Iris pigment epithelial cell (primary cell): ENCODE measurements at places on chromosomes 6 and 20.

DNA sequence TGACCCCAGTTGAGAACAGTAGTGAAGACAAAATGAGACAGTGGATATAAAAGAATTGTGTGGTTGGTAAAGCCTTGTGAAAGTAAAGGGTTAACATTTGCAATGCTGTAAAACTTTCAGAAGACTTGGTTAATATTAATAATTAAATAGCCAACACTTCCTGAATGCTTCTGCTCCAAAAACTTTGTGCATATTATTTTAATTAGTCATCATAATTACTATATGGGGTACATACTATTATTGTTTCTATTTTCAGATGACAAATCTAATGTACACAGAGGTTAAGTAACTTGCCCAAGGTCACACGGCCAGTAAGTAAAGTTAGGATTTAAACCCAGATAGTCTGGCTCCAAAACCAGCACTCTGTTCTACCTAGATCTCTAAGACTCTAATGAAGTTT, 291.3 kb downstream of the OGFRL1 start:
- DNase-seq: no peak

DNA sequence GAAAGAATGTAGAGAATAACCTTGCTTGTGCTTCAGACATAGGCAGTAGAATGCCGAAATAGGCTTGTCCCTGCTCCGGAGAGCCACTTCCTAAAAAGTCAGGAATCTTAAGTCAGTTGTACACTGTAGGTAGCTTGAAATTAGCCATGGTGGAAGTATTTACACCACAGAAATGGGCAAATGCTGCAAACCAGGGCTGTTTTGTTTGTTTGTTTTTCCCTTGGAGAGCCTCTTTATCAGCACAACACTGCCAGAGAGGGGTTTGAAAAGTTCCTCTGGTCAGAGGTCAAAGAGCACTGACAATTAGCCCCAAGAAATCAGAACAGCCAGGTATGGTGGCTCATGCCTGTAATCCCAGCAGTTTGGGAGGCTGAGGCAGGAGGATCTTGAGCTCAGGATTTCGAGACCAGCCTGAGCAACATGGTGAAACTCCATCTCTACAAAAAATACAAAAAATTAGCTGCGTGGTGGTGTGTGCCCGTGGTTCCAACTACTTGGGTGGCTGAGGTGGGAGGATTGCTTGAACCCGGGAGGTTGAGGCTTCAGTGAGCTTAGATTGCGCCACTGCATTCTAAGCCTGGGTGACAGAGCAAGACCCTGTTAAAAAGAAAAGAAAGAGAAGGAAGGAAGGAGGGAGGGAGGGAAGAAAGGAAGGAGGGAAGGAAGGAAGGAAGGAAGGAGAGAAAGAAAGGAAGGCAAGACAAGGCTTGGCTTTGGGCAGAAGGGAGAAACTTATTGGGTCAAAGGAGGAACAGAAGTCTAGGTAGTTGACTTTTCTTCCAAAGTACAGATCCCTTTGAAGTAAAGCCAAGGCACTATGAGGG, 61.0 kb upstream of the ZMYND8 start:
- DNase-seq: no peak

GRCh38 chr6:38452816-38453660, 186.7 kb downstream of the BTBD9 start:
- no peak for DNase-seq

GRCh38 chr6:6317386-6317785, 3.1 kb downstream of the F13A1 start:
- DNase-seq: no peak

DNA sequence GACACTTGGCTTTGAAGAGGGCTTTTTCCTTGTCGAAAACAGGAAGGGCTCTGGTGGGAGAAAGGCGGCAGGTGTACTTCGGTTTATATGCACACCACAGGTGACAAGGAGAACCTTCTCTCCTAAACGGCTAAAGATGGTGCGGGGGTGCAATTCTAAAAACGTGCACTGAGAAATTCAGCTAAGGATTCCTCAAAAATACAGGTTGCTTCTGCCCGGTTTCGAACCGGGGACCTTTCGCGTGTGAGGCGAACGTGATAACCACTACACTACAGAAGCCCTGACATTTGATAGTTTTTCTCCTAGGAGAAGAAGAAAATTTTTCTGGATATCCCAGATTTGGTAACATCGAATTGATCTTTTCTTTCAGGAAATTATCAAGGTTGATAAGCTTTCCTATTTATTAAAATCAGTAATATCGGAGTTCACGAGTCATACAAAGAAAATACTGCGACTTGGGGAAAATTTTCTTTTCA, 32.0 kb downstream of the POM121L2 start:
- DNase-seq: peak; percentile 59

DNA sequence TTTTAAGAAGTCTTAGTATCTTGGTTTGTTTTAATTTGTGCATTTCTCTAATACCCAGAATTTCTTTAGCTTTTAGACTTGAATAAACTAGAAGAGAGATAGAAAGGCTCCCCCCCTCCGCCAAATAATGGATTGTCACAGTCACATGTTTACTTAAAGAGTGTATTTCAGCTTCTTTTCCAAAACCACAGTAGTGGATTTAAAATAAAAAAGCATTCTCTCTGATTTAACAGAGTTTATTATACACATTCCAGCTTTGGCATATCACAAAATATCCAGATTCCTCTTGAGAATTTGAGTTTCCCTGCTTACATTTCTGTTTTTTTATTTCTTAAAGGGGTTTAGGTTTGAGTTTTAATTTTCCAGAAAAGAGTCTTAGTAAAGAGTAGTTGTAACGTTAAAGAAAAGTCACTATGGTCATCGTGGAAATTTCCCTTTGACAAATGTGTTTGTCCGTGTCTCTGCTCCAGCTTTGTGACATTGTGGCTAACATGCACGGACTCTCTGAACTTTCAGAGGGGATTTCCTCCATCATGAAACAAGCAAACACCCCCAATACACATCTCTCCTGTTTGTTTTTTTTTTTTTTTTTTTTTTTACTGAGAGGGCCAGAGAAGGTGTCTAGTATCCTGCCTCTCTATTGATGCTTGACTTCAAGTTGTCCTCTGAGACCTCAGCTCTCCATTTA, 113.5 kb upstream of the SUPT3H start:
- no peak for DNase-seq

DNA sequence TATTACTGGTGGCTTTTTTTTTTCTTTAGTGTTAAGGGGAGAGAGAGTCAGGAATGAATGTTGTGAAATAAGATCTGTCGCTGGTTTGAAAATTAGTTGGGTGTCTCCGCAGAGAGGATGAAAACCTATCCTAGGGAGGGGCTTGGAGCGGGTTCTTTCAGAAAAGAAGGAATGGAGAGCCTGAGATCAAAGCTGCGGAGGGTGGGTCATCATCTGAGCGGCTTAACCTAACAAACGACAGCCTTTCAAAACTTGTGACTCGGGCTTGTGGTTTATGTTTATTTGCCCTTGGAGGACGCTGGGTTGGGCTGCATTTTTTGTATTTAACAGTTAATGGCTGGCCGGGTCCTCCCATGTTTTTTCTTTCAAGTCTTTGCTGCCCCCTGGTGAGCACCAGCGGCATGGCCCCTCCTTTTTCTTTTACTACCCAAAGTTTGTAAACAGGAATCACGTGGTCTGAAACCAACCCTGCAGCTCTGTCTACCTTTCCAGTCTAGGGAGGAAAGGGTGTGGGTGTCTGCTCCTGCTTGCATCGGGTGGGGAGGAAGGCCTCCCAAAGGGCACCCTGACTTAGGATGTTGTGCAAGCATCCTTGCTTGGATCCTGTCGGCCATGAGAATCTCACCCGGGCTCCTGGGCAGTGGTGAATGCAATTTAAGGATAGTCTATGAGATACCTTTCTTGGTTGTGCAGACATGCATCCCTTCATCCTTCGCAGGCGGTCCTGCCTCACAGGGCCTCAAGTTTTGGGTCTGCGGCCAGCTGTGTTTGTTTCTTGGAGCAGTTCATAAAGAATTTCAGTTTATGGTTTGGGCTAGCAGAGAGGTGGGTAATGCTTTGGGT, 2.2 kb downstream of the PIM1 start:
- DNase-seq: peak; percentile 93

- no peak for DNase-seq
Observed at GRCh38 chr6:1597121-1597744, 12.5 kb upstream of the FOXC1 start.

GRCh38 chr6:159045801-159046200, 1.0 kb upstream of the TAGAP start:
- DNase-seq: no peak

DNA sequence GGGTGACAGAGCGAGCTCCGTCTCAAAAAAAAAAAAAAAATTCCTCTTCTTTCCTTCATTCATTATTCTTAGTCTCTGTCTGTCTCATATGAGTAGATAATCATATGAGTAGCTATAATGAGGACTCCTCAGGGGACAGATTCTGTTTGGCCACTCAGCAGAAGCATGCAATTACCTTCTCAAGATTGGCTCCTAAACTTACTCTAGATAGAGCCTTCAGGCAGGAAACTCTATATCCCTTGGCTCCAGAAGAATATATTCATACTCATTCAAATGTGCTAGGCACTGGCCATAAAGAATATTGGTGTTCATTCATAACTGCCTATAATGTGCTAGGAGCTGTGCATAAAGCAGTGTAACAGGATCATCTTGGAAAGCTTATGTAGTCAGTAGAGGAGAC, 2.2 kb upstream of the ACAT2 start:
- no peak for DNase-seq

DNA sequence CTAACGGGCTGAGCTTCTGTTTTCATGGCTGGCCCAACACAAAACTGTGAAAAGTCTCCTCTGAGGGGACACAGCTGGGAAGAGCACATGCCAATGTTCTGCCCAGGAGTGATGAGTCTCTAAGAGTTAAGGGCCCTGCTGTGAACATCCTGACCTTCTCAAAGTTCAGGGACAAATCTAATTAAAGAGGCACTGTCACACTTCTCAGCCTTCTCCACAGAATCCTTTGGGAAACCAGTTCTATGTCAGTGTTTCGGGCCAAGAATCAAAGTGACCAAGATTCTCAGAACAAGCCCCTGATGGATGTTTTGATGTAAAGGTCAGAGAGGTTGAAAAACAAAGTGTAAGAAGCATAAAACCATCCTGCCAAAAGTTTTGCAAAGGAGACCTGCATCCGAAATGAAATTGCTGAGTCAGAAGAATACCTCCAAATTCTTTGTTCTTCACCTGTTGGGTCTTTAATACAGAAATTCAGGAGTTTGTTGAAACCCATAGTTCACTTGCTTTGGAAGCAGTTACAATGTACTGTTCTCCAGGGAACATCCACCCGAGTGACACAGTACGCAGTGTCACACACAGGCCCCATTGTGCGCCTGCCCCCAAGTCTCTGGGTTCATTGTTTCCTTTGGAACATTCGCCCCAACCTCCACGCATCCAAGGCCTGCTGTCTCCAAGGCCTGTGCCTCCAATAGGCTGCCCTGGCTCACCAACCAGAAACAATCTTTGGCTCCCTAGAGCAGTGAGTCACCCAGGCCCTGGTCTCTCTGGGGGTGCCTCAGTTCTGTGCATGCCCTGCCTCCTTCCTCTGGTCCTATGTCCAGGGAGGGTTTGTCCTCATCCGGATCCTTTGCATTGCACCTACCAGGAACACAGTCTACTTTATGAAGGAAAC, 65.5 kb upstream of the QKI start:
- peak; percentile 18 for DNase-seq

GRCh38 chr6:26241033-26241895, 123.7 kb upstream of the BTN3A2 start:
- peak; percentile 96 for DNase-seq

- DNase-seq: peak; percentile 43
Observed at GRCh38 chr20:45970646-45971424, 1.2 kb downstream of the ZNF335 start.

DNA sequence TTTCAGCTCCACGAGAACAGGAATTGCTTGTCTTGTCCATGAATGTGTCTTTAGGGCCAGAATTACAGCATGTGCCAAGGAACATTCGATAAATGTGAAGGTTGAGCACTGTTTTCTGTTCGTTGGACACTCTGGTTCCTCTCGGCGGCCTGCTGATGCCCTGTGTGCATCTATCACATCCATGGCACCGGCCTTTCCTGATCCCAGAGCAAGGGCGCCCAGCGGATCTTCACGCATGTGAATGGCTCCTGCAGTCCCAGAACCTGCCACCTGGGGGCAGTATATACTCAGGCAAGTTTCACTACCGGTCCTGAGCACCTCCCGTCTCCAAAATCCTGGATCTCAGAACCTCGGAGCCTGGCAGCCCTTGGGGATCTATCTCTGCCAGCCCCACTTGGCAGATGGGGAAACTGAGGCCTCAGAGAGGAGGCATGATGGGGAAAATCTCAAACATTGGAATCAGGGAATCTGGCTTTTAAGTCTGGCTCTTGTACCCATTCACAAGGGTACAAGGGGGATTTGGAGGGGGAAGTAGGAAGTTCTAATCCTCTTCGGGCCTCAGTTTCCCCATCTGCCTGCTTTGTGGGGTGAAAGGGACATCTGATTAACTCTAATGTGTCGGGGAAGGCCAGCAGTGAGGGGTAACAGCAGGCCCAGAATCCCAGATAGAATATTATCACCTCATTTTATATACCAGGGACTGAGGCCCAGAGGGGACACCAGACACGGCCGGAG, 4.3 kb upstream of the CEBPB start:
- DNase-seq: peak; percentile 71

DNA sequence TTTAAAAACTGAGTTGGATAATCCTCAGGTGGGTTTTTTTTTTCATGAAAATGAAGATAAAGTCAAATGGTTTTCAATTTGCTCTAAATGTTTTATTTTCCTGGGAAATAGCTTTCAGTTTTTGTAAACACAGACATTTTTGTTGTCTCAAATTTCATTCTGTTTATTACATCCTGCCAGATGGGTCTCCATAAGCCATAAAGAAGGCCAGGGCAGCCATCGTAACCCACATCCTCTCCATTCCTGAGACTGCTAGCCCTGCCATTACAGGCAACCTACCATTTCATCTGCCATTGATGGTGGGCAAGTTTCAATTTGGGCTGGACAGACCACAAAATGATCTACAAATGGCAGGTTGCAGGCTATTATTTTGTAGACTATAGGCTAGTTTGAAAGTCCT, 60.8 kb downstream of the BTBD3 start:
- peak; percentile 23 for DNase-seq

DNA sequence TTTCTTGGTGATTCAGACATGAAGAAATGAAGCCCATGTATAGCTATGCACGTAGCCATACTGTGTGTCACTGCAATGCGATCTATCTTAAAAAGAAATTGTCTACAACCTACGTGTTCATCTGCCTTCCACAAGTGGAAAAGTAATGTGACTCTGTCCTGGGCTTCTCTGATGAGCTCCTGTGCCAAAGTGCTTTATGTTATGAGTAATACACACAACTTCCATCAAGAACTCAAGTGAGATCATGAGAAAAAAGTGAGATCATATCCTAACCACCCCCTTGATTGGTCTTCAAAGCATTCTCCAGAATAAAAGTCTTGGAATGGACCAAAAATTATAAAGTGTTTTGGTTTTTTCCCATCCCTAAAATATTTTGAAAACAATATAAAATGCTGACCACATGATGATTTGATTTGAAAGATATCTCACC, 114.3 kb downstream of the DST start:
- peak; percentile 98 for DNase-seq
